Occipital lobe (tissue), 3 donors: ENCODE measurements at places on chromosomes 11 and 22. TPM values are rescaled to one million over a fixed set of nuclear protein-coding genes. Genes with fewer than 3 reads are reported as not detected.

The RFPL1 gene
- total RNA-seq, result not detected

GRCh38 chr11:977830-978720 lies 52.4 kb downstream of the AP2A2 start:
- no peak for DNase-seq

DNA sequence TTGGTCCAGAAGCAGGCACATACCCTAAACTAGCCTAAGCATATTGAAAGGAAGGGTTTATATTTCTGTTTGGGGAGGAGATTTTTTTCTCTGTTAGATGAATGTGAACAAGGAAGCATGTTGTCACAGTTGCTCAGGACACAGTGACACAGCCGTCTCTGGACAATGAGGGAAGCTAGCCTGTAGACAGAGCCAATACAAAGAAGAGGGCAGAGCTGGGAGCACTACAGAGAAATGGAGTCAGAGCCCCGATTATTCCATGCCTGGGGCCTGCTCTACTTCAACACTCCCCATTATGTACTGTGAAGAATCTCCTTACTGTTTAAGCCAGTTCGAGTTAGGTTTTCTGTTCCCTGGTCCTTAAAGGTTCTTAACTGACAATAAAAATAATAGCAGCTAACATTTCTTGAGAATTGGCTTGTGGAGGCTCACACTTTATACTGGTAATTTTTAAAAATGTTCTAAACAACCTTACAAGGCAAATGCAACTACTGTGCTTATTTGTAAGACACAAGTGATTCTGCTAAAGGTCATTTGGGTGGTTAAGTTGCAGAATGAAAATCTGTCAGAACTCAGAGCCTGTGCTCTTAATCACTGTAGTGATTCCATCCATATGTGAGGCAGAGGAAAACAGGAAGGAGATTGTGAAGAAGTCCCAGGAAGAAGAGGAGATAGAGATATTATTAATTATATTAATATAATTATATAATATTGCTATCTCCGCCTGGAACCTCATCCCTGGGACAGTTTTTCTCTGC lies 58.8 kb upstream of the RRAS2 start:
- DNase-seq, result no peak

DNA sequence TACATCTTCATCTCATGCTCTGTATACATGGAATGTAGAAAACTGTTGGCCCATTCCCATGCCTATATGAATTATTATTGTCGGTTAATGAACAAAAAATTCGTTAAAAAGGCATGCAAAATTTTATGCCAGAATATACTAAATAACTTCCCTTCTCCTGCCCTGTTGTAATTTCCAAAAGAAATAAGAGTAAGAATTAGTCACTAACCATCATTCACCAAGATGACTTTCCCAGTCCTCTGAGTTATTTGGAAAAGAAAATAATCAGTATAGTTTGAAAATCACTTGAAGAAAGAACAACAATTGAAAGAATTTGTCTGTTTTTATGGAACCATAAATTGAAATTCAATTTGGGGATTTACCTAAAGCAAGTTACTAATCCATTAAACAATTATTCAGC lies 1149.1 kb upstream of the RAG2 start:
- no peak for DNase-seq

The OR51B2 gene
- 0.78 TPM for total RNA-seq
